Activated CD8-positive, alpha-beta memory T cell treated with anti-CD3 and anti-CD28 coated beads for 1 hour (primary cell): ENCODE measurements at places on chromosomes 16 and 17.
A peak's percentile ranks its signal among the peaks of the same experiment; 100 is the strongest.

DNA sequence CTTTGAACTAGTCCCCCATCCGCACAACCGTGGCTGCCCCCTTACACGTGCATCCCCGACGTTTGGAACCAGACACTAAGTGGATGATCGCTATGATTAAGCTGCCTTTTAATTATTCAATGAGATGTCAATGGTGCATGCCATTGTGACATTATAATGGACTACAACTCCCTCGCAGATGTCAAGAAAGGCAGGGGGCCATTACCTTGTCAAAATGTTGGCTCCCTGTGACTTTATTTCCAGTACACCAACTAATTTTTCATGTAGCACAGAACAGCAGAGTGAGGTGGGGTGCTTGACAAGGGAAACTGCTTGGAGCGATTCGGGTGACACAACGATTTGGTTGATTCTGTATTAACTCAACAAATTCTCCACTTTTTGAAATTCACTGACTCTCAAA is 26.5 kb downstream of the ASIC2 start:
- DNase-seq, result no peak

DNA sequence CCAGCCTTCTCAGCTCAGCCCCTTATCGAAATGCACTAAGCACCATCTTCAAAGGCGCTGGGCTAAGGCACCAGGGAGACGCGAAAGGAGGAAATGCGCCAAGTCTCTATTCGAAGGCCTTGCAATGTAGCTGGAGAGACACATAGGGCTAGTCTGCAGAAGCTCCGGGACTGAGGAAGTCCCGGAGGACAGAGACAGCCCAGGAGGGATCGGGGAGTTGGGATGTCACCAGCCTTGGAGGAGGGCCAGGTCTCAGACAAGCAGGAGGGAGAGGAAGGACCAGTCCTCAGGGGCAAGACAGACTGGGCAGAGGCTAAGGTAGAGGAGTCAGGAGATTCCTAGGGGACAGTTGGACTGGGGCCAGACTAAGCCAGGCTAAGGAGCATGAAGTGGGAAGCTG is 8.5 kb downstream of the C17orf100 start:
- no peak for DNase-seq

DNA sequence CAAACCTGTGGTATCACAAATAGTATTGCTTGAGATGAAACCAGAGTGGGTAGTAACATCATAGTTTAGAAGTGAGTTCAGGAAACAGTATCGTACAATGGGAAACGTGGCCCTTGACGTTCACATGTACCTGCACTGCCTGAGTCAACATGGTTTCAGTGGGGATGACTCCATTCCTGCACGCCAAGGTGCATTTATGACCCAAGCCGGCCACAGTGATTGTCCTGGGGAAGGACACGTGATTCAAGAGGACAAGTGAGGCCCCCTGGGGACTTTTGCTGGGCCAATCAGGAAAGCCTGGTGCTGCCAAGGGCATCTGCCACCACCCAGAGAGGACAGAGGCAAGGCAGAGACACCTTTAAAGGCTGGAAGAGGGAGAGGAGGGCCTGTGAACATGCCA is 119.2 kb downstream of the AXIN2 start:
- DNase-seq, result no peak

- DNase-seq, result no peak
Measured at GRCh38 chr17:7969433-7969832, 33.0 kb upstream of the GUCY2D start.

- no peak for DNase-seq
Measured at GRCh38 chr16:46706642-46707041, 17.2 kb downstream of the ORC6 start.

GRCh38 chr17:5667871-5668270 is 83.6 kb upstream of the NLRP1 start:
- no peak for DNase-seq

GRCh38 chr16:25895380-25895779 is 203.6 kb downstream of the HS3ST4 start:
- DNase-seq, result no peak

- no peak for DNase-seq
Measured at GRCh38 chr16:85961988-85962915, 63.3 kb downstream of the IRF8 start.

DNA sequence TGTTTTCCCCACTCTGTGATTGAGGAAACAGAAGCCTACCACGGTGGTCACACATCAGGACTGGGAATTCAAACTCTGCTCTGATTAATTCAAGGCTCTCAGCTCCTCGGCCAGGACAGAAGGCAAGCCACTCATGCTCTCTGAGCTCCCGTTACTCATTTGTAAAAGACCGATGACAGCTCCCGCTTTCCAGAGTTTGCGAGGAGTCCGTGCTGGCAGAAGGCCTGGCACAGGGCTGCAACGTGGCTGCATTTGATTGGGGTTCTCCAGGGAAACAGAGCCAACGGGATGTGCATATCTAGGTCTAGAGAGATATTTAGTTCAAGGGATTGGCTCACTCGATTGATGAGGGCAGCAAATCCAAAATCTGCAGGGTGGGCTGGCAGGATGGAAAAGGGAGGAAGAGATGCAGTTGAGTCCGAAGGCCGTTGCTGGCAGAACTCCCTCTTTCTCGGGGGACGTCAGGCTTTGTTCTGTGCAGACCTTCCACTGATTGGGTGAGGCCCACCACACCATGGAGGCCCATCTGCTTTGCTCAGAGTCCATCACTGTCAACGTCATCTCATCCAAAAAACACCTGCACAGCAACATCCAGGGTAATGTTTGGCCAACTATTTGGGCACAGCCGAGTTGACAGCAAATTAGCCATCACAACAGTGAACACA is 215.5 kb upstream of the RPL38 start:
- DNase-seq, result no peak

- no peak for DNase-seq
Measured at GRCh38 chr17:1683459-1683858, 1.2 kb downstream of the PRPF8 start.

GRCh38 chr17:200586-200985 is 19.1 kb upstream of the DOC2B start:
- DNase-seq, result no peak

DNA sequence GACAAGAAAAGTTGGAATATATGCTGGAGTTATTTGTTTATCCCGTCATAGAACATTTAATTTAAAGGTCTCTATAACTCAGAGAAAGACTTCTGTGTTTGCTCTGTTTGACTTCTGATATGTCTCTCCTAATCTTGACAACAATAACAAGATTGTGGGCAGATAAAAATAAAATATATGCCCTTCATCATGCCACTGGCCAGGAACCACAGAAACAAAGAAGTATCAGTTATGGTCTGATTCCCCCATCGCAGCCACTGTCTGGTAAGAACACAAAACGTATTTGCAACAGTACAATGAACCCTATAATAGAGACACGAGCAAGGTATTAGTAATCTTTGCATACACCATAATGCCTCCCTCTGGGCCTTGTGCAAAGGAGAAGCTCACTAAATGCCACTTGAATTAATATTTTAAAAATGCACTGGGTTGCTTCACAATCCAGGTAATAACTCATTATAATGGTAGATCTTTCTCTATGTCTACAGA is 1498.3 kb downstream of the CDH11 start:
- DNase-seq, result no peak

- no peak for DNase-seq
Measured at GRCh38 chr16:78884204-78884603, 716.3 kb downstream of the MAF start.

DNA sequence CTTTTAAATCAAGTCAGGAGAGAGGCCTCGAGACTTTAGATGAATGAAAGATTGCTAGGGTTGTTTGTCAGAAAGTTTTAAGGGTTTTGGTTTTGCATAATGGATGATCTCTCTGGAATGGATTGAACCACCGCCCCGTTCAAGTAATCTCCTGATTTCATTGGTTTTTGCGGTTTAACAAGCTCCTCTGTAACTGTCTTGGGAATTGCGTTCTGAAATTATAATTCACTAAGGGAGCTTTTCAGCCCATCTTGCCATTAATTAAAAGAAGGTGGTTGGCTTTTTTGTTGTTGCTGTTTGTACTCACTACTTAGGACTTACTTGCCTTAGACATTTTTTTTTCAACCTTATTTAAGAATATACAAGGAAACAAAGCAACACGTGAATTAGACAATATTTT is 8.8 kb downstream of the HS3ST4 start:
- DNase-seq, result no peak

- peak; percentile 92 for DNase-seq
Measured at GRCh38 chr17:47889734-47890529, 6.1 kb upstream of the SP2 start.

DNA sequence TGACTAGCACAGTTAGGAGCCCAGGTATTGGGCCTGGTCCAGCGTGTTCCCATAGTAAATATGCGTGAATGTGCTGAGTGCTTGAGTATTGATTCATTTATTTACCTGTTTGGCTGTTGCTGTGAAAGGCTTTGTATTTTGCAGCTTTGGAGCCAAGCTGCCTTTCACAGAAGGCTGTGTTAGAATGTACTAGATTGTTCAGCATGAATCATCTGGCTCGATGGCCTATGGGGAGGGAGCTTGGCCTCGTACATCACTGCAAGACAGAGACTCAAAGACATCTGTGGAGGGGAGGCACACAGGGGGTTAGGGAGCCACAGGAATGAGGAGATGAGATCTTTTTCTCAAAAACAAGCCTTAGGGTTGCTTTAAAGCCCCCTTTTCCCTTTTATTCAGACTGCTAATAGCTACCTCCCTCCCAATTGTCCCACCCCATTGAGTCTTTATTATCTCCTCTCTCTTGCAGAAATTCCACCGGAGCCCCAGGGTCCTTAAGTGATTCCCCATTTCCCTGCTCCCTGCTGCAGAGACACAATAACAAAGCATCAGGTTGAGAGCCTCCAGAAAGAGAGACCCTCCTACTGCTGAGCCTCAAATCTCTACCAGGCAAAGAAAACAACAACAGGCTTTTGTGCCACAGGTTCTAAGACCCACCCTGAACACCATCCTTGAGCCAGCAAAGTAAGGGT is 307.2 kb downstream of the ABCC12 start:
- no peak for DNase-seq

DNA sequence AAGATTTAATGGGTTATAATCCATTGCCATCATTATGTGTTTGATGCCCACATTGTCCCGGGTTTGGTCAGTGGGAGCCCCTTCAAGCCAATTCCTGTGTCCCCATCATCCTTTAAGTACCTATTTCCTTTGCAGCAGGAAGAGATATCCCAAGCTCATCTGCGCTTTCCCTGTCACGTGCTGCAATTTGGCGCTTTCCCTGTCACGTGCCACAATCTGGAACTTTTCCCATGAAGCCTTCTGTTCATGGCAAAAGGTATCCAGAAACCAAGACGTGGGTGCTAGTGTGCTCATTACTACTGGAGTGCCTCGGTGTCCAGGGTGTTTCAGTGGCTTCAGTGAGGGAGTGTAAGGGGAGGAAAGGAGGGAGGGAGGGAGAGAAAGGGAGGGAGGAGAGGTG is 168.5 kb downstream of the NPIPB11 start:
- no peak for DNase-seq

GRCh38 chr17:9806699-9807098 is 15.2 kb downstream of the GSG1L2 start:
- no peak for DNase-seq

DNA sequence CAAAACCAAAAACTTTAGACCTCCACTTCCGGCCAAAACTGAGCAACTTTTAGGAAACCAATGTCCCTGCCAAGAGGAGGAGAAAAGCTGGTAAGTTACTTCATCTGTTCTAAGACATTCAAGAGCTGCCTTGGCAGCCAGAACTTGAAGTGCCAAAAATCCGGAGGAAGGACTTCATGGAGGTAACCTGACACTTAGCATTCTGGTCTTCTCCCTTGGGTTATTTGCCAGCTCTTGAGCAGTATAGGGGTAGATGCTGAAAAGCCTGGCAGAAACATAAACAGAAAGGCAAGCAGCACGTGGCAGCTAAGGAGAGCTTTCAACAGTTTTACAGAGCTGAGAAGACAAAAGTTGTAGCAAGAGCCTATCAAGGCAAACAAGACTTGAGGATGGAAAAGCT is 53.2 kb downstream of the CDYL2 start:
- no peak for DNase-seq

GRCh38 chr17:77424585-77425344 is 284.0 kb downstream of the SEC14L1 start:
- DNase-seq, result no peak

GRCh38 chr17:41494524-41494923 is 4.8 kb upstream of the KRT36 start:
- DNase-seq, result no peak

- no peak for DNase-seq
Measured at GRCh38 chr17:63529711-63530556, 6.8 kb downstream of the KCNH6 start.

GRCh38 chr16:56281249-56281805 is 90.0 kb downstream of the GNAO1 start:
- DNase-seq, result no peak

DNA sequence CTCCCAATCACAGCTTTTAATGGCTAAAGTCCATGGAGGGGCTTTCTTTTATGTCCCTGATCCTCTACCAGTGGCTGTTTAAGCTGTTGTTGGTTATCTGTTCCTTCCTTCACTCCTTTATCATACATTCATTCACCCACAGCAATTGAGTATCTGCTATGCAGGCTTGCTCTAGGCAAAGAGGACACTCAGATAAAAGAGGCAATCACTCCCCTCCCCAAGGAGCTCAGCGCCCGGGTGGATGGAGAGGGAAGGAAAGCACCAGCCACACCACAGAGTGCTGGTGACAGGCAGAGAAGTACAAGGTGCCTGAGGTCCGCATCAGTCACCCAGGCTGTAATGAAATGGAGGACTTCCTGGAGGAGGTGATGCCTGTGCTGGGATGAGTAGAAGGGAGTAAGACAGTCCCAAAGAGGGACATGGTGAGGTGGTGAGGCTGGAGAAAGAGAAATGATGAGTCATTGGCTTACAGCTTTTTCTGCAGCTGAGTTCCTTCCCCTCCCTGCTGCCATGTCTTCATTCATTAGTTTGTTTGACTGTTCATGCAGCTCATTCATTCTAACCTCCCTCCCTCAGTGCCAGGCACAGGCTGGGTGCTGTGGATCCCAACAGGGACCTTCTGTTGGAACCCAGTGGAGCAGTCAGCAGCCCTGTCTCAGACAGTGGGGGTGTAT is 12.8 kb upstream of the NGFR start:
- DNase-seq, result no peak

DNA sequence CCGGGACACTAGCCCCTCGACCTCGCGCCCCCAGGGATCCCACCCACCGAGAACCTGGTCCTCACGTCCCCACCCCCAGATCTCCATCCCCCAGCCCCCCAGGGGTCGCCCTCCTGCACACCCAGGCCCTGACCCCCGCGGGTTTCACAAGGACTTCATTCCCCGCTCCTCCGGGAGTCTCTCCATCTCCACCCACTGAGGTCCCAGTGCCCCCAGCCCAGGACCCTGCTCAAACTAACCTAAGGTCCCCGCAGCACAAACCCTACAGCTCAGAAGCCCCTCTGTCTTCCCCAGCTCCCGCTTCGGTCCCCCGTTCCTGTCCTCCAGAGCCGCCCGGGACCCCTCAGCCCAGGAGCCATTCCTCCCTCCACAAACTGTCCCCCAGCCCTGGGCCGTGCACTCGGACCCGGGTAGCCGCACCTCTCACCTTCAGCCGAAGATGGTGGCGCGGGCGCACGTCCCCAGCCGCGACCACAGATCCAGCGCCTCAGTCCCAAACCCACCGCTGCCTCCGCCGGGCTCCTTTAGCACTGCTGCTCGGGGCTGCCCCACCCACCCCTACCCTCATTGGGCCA is at the start of gene MYH10:
MYH10 (minus strand) TSS at position 499 of the 575 bp plus-strand sequence. CDS start 7,479 bp downstream, outside the sequence.
- DNase-seq, result no peak

- DNase-seq, result no peak
Measured at GRCh38 chr17:71284032-71284755, 836.6 kb upstream of the SOX9 start.
